ENCODE measurements at places on chromosomes 7 and 10.

DNA sequence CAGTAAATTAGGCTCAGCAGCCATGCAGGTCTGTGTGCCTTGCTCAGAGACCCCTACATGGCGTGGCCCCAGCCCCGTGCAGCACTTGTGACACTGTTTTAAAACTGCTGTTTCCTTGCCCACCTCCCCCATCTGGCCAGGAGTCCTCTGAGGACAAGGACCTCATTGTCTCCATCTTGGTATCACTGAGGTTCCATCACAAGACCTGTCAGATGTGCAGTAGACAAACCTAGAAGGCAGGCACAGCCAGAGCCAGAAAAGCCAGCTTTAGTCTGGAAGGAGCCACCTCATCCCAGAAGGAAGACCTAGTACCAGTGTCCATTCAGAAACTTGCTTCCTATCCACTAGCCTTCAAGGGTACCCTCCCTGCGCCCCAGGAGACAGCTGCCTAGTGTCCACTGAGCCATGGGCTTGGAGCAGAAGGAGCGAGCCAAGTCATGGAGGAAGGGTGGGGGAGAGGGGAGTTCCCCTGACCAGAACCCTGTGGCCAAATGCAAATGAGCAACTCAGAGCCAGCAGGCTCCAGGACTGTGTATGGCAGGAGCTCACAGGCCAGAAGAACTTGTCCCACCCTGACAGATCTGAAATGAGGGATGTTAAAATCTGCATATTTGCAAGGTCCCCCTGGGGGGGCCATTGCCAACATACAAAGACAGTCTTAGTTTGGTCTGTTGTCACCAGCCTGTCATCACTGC lies 176.1 kb downstream of the SH3PXD2A start:
- DNase-seq: no peak

- DNase-seq: no peak
These were observed 2.4 kb downstream of the ZNF3 start for GRCh38 chr7:100079024-100079560.

- DNase-seq: no peak
These were observed 52.4 kb downstream of the NPTX2 start for GRCh38 chr7:98669329-98670000.

- DNase-seq: no peak
These were observed 25.8 kb upstream of the TMEM120A start for GRCh38 chr7:76020031-76020714.

- no peak for DNase-seq
These were observed 5.1 kb downstream of the RASGEF1A start for GRCh38 chr10:43261578-43262396.

GRCh38 chr7:15352421-15353206 lies 209.2 kb downstream of the AGMO start:
- DNase-seq: no peak

DNA sequence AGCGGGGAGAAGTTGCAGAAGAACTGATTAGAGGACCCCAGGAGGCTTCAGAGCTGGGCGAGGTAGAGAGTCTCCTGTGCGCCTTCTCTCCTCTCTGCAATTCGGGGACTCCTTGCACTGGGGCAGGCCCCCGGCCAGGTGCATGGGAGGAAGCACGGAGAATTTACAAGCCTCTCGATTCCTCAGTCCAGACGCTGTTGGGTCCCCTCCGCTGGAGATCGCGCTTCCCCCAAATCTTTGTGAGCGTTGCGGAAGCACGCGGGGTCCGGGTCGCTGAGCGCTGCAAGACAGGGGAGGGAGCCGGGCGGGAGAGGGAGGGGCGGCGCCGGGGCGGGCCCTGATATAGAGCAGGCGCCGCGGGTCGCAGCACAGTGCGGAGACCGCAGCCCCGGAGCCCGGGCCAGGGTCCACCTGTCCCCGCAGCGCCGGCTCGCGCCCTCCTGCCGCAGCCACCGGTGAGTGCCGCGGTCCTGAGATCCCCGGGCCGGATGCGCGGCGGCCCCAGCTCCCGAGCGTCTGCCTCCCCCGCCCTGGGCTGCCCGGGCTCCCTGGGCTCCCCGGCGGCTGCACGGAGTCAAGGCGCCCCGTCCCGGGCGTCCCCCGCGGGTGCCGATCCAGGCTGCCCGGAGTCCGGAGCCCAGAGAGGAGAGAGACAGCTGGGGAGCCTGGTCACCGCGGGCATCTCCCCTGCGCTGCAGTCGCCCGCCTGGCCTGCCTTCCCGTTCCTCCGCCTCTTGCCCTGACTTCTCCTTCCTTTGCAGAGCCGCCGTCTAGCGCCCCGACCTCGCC lies at the start of gene PLAU:
Gene PLAU (plus strand): TSS at position 369 of the 789 bp plus-strand sequence. CDS start 424 bp downstream, outside the sequence.
- no peak for DNase-seq

GRCh38 chr10:76126607-76127527 lies 695.4 kb downstream of the LRMDA start:
- DNase-seq: no peak

DNA sequence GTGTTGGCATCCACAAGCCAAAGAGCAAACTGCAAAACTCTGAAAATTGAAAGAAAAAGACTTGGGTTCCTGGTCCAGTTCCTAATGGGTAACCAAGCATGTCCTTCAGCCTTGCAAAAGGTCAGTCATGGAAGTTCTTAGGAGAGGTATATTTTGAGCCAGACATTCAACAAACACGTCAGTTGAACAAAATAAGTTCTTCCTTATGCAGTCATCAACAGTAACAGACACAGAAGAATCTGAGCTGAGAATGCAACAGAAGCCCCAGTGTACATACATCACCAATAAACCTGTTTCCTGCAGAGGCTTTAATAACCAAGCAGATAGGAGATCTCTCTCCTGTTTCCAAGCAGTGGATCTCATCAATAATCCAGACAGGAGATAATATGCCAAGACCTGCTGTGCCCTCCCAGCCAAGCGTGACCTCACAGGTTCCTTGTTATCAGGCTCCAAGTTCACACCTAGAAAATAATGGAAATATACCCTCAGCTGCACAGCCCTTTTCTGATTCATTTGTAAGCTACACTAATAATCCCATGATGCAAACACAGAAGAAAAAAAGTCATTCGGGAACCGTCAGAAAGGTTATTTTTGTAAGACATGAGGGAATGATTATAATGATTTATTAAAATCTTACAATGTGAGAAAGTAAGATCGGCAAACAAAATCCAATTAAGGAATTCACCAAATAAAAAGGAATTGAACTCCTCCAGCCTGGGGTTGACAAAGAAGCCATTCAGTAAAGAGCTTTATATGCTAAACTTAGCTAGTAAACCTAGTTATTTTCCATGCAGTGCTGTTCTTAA lies 90.7 kb downstream of the DGKI start:
- no peak for DNase-seq

DNA sequence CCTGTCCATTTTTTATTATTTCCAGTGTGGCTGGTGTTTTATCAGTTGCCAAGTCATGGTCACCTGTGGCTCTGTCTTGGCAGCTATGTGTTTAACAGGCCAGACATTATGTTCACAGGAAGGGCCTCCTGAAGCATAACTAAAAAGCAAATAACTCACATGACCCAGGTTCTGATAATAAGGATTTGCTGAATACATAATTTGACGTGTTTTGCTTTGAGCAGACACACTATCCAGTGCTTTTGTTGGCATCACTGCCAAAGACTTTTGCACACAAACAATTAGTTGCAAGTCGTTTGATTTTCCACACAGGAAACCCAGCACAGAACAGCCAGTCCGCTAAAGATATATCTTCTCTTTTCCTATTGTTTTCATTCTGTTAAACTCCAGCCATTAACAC lies 173.6 kb downstream of the ARL4A start:
- DNase-seq: no peak

- DNase-seq: no peak
These were observed 44.6 kb upstream of the C10orf120 start for GRCh38 chr10:122744257-122744656.

- no peak for DNase-seq
These were observed 99.0 kb upstream of the PDE1C start for GRCh38 chr7:32169228-32169627.

- DNase-seq: no peak
These were observed 4.5 kb upstream of the PRKAR1B start for GRCh38 chr7:731440-732085.

GRCh38 chr10:97762056-97762455 lies 9.7 kb downstream of the SFRP5 start:
- no peak for DNase-seq

DNA sequence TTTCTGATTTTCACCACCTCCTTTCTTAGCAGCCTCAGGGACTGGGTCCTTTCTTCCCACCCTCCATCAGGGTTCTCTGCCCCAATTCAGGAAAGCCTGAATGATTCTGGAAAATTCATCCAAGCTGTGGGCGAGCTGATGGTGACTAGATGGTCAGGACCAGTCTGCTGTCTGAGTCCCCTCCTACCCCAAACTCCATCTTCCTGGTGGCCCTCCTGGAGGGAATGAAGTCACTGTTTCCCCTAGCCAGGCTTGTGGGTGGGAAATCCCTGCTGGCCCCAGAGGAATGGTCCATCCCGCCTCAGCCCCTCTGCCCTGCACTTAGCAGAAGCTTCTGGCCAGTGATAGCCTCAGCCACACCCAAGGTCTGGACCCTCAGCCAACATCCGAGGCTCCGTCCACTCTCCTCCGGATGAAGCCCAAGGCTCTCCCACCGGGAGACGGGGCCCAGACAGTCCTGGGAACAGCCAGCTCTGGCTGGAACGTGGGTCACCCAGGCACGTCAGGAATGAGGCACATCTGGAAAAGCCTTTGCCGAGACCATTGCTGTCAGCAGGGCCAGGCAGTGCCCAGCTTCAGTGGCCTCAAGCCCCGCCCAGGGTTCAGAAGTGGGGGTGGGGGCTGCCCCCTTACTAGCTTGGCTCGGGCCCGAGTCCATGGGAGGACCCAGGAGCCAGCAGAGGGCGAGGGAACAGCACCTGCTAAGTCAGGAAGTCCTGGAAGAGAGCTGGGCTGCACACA lies 4.0 kb upstream of the AQP1 start:
- no peak for DNase-seq

- no peak for DNase-seq
These were observed 8.1 kb downstream of the ARHGAP12 start for GRCh38 chr10:31920538-31920937.

GRCh38 chr10:33189808-33190207 lies 144.7 kb downstream of the NRP1 start:
- no peak for DNase-seq

GRCh38 chr7:138907201-138907847 lies 73.9 kb downstream of the KIAA1549 start:
- no peak for DNase-seq

- DNase-seq: peak; percentile 89
These were observed 6.2 kb downstream of the GSAP start for GRCh38 chr7:77409739-77410547.

- DNase-seq: no peak
These were observed 61.1 kb upstream of the TMEM196 start for GRCh38 chr7:19834566-19834965.

GRCh38 chr7:148527717-148528168 lies 62.8 kb upstream of the C7orf33 start:
- DNase-seq: peak; percentile 63

- peak; percentile 89 for DNase-seq
These were observed 50.6 kb downstream of the PRTFDC1 start for GRCh38 chr10:24901686-24902399.

DNA sequence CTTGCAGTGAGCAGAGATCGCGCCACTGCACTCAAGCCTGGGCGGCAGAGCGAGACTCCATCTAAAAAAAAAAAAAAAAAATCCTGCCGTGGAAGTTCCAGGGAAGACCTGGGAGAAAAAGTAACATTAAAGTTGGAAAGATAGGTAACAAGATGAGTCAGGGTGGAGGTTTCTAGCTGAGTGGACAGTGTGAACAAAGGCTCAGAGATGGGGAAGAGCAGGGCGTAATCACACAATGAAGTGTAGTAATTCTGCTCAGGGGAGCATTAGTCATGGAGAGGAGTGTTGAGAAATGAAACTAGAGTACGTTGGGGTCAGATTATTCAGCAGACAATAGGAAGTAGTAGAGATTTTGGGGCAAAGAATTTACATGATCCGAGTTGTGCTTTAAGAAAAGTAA lies 21.6 kb upstream of the WASL start:
- peak; percentile 18 for DNase-seq

- no peak for DNase-seq
These were observed 203.8 kb upstream of the ZMIZ1 start for GRCh38 chr10:78864761-78865537.

DNA sequence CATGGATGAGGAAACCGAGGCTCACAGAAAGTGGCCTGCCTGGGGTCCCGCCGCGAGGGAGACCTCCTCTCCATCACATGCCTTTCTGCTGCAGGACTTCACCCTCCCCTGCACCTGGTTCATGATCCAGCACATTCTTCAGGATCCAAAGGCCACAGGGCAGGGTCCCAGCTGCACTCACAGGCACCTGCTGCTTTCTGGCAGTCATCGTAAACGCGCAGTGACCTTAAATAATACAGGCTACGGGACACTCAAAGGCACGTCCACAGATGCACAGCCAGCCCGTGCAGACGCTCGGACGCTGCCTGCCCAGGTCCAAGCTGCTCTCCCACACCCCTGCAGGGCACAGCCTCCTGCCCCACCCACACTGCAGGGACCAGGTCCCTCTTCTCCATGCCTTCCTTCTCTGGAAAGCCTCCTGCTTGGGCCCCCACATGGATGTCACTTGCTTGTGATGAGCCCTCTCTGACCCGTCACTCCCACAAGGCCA lies 49.9 kb downstream of the CALML3 start:
- DNase-seq: no peak
